ENCODE measurements at places on chromosomes 4 and X.

- no peak for DNase-seq
Measured at GRCh38 chr4:100042235-100042634, 92.2 kb upstream of the H2AZ1 start.

DNA sequence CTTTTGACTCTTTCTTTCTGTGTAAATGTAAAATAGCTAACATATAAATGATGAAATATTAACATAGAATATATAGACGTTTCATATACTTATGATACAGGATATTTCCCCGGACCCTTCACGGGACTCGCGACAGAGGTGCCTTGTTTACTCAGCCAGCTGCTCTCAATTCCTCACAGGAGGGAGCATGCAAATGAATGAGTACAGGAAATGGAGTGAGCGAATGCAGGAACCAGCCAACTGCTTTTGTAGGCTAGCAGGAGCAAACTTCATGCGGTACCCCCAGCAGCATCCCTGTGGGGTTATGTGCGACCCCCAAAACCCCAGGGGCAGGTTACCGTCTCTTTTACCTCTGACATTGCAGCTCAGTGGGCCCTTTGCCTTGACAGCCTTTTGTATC, 110.3 kb upstream of the PDHA2 start:
- DNase-seq, result no peak

DNA sequence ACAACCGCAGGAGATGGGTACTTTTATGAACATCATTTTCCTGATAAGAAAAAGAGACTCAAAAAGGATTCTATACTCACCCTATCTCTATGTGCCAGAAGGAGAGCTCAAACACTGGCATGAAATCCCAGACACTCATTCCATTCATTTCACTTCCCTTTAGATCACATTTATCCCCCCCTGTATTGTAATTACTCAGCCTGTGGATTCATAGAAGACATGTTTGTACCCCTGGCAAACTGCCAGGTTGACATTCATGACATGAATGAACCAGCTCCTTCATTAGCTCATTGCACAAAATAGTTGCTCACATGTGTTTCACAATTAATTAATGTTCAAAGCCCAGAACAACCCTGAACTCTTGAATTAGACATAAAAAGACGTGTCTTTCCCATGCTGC, 4.9 kb downstream of the SMR3A start:
- peak; percentile 3 for DNase-seq

GRCh38 chr4:87069037-87069742, 134.4 kb downstream of the AFF1 start:
- DNase-seq, result no peak

DNA sequence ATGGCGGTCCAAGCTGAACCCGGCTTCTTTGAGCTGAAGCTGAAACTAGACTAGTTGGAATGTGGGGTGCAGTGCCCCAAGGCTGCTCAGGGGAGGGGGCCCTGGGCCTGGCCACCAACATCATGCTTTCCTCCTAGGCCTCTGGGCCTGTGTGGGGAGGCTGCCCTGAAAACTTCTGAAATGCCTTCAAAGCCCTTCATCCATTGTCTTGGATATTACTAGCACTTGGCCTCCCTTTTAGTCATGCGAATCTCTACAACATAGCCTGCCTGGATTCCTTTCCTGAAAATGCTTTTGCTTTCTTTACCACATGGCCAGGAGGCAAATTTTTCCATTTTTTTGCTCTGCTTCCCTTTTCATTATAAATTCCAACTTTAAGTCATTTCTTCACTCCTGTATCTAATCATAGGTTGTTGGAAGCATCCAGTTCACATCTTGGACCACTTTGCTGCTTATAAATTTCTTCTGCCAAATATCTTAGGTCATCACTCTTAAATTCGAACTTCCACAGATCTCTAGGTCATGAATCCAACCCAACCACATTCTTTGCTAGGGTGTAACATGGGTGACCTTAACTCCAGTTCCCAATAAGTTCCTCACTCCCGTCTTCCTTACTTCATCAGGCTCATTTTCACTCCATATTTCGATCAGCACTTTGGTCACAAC, 103.4 kb downstream of the DDIT4L start:
- DNase-seq, result no peak

GRCh38 chr4:119210775-119211174, 1.7 kb upstream of the USP53 start:
- DNase-seq, result no peak

GRCh38 chr4:15695240-15695699, 7.6 kb upstream of the BST1 start:
- no peak for DNase-seq
